ENCODE measurements at places on chromosomes 3 and 15. TPM values are rescaled to one million over a fixed set of nuclear protein-coding genes. Genes with fewer than 3 reads are reported as not detected.

DNA sequence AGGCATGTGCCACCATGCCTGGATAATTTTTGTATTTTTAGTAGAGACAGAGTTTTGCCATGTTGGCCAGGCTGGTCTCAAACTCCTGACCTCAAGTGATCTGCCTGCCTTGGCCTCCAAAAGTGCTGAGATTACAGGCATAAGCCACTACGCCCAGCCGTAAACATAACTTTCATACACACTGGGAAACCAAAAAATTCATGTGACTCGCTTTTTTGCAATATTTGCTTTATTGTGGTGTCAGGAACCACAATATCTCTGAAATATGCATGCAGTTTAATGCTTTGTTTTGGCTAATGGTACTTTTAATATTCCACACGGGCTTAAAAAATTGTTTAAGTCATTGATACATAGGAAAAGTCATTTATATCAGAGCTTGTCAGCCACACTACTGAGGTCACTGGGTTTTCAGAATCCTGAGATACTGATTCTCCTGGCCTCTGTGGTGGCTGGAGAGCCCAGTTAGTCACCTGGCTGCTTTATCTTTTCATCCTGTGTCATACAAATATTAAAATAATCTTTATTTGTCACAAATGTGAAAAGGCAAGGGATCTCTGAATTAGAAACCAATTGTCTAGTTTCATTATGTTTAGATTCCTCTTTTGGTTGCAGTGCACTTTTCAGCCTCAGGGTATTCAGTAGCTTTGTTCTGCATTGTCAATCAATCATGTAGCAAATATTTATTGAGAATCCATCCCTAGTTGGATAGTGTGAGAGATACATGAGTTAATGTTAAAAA is 10.0 kb downstream of the TMEM62 start:
- peaks cover 21% of the 10 kb centered on the region for H3K36me3 ChIP-seq
- H3K4me1 ChIP-seq = no peaks in the 10 kb centered on the region
- no peaks in the 10 kb centered on the region for H3K27me3 ChIP-seq
- H3K4me3 ChIP-seq = no peak overlapping the region
- no peak for DNase-seq

Gene TMEM45A
- 48.5 TPM for total RNA-seq

Gene KIF15
- 26.1 TPM for total RNA-seq

Gene INAFM2
- 101 TPM for total RNA-seq

Gene NEDD4
- total RNA-seq = 66.6 TPM

DNA sequence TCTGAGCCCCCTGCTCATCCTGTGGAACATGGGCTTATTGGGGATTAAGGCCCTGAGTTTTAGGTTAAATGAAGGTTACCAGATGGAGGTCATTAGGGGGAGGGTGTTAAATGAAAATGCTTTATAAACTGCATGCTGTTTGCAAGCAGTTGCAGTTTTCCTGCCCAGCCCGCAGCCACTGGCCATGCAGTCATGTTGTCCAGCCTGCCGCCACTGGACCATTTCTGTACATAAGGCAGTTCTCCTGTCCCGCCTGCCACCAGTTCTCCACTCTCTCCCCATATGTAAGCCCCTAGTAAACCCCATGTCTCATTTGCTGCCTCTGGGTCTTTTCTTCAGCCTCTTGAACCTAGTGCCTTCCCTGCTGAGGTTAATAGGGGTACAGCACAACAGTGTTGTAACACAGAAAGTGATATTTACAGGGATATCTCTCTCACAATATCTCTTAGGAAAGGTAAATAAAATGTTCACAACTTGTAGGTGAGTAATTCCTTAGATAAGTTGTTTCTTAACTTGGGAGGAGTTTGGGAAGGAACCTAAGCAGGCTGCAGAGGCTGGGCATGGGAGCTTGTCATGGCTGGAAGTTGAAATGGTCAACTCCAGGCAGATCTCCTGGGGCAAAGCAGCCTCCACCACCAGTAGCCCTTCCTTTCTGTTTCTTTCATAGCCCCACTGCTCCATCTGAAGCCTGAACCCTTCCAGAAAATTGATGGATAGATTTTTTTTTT is 148.2 kb downstream of the CMSS1 start:
- peaks cover 30% of the 10 kb centered on the region for H3K4me1 ChIP-seq
- no peak for DNase-seq
- no peaks in the 10 kb centered on the region for H3K27me3 ChIP-seq
- H3K36me3 ChIP-seq = no peaks in the 10 kb centered on the region
- H3K27ac ChIP-seq = no peak overlapping the region

GRCh38 chr3:68056556-68056955 is 402.1 kb upstream of the SUCLG2 start:
- H3K4me1 ChIP-seq = no peaks in the 10 kb centered on the region
- no peak overlapping the region for H3K4me3 ChIP-seq
- no peaks in the 10 kb centered on the region for H3K36me3 ChIP-seq
- H3K27me3 ChIP-seq = no peaks in the 10 kb centered on the region
- no peak overlapping the region for H3K27ac ChIP-seq
- no peak for DNase-seq

DNA sequence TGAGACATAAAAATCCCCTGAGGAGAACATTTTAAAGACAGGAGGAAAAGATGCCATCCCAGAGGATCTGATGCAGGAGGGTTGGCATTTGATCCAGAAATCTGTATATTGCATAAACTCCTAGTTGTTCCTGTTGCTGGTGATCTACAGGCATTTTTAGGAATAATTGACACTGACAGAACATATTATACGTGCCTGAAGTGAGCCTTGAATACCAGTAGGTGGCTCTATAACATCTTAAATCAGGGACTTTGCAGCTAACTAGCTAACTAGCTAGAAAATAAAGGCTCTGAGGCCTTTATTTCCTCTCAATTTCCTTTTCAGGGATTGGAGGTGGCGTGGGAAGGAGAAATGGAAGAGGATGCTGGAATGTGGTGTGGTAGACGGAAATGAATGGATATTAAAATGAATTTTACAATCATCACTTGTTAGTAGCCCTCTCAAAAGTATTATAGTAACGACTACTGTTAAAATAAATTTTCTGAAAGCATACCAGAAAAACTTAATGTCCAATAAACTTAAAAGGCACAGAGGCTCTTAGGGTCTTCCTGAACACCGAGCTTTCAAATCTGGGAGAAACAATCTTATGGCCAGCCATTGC is 73.8 kb upstream of the ZBED2 start:
- no peak overlapping the region for H3K4me3 ChIP-seq
- H3K36me3 ChIP-seq = no peaks in the 10 kb centered on the region
- H3K27ac ChIP-seq = peak overlapping the region; percentile 74
- no peaks in the 10 kb centered on the region for H3K27me3 ChIP-seq

GRCh38 chr3:38226273-38226672 is 39.3 kb upstream of the SLC22A13 start:
- DNase-seq = no peak
- H3K4me1 ChIP-seq = peaks cover 13% of the 10 kb centered on the region
- no peak overlapping the region for H3K4me3 ChIP-seq
- no peak overlapping the region for H3K27ac ChIP-seq
- H3K27me3 ChIP-seq = no peaks in the 10 kb centered on the region
- H3K36me3 ChIP-seq = peaks cover 70% of the 10 kb centered on the region

Gene TMEM266
- total RNA-seq = 0.21 TPM

- no peaks in the 10 kb centered on the region for H3K36me3 ChIP-seq
- DNase-seq = no peak
- H3K27me3 ChIP-seq = no peaks in the 10 kb centered on the region
- H3K4me3 ChIP-seq = no peak overlapping the region
- no peaks in the 10 kb centered on the region for H3K4me1 ChIP-seq
Measured at GRCh38 chr3:116051040-116051439, 394.2 kb downstream of the LSAMP start.

- H3K4me1 ChIP-seq = no peaks in the 10 kb centered on the region
- H3K27ac ChIP-seq = no peak overlapping the region
- no peaks in the 10 kb centered on the region for H3K36me3 ChIP-seq
- no peaks in the 10 kb centered on the region for H3K27me3 ChIP-seq
Measured at GRCh38 chr3:23254282-23254681, 51.2 kb downstream of the UBE2E2 start.

Gene MYZAP
- total RNA-seq = 0.72 TPM

Gene OXTR
- total RNA-seq = 5.3 TPM

Gene IL16
- not detected for total RNA-seq

DNA sequence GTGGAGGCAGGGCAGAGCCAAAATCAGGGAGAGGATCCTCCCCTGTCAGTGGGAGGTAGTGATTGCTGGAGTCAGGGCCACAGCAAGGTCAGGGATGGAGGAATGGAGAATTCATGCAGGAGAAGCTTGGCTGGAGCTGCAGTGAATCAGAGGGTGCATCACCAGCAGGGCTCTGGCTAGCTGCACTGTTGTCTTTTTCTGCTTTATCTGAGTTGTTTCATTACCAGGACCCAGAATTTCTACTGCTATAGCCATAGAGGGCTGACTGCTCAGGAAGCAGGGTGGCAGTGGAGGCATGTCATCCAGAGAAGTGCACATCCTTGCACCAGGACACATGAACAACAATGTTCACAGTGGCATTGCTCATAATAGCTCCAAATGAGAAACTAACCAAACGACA is 113.5 kb upstream of the GALNT15 start:
- H3K27ac ChIP-seq = peak overlapping the region; percentile 89
- H3K27me3 ChIP-seq = no peaks in the 10 kb centered on the region
- DNase-seq = no peak

- H3K27ac ChIP-seq = no peak overlapping the region
- H3K4me3 ChIP-seq = no peak overlapping the region
- H3K4me1 ChIP-seq = 0 out of 2 replicates have a peak, but pooled peaks cover 7% of the 10 kb centered on the region
- H3K36me3 ChIP-seq = no peaks in the 10 kb centered on the region
- H3K27me3 ChIP-seq = no peaks in the 10 kb centered on the region
Measured at GRCh38 chr15:66685638-66686150, 16.3 kb upstream of the SMAD6 start.

- peak overlapping the region; percentile 47 for H3K27ac ChIP-seq
- peaks cover 34% of the 10 kb centered on the region for H3K4me1 ChIP-seq
- peak; percentile 62 for DNase-seq
Measured at GRCh38 chr3:15292765-15293522, 39.4 kb downstream of the SH3BP5 start.

- no peaks in the 10 kb centered on the region for H3K4me1 ChIP-seq
- H3K36me3 ChIP-seq = no peaks in the 10 kb centered on the region
- DNase-seq = no peak
- no peaks in the 10 kb centered on the region for H3K27me3 ChIP-seq
Measured at GRCh38 chr3:112763258-112763657, 83.4 kb downstream of the CD200R1L start.

DNA sequence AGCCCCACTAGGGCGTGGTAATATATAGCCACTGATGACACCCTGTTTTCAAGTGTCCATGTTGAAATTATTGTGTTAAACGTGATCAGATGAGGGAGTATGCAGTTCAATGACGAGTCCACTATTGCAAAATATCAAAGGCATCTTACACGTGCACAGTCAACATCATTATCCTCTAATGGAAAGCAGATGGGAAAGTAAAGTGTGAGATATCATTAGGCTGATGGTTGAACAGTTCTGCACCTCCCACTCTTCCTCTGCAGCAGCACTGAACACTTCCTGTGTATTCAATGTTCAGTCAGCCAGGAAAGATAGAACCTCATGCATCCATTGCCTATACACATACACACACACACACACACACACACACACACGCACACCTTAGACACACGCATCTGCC is 431.8 kb upstream of the CCDC54 start:
- DNase-seq = no peak
- no peaks in the 10 kb centered on the region for H3K4me1 ChIP-seq
- no peaks in the 10 kb centered on the region for H3K36me3 ChIP-seq
- no peak overlapping the region for H3K4me3 ChIP-seq
- no peaks in the 10 kb centered on the region for H3K27me3 ChIP-seq
- no peak overlapping the region for H3K27ac ChIP-seq

DNA sequence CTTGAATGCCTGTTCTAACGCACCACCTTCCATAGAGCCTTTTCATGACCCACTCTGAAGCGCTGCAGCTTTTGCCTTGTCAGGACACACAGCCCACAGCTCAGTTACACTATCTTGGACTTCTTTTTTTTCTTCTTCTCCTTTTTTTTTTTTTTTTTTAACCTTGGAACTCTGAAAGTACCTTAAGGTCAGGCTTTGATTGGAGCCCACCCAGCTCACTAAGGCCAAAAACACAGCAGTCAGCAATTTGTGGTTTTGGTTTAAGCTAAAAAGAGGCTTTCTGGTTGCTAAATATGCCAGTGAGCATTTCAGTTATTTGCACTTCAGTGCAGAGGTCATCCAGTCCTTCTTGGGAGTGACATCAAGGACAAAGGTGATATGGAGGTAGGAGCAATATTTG is 1.7 kb downstream of the SLC25A20 start:
- DNase-seq = no peak
- no peak overlapping the region for H3K27ac ChIP-seq
- H3K4me3 ChIP-seq = no peak overlapping the region
- peaks cover 12% of the 10 kb centered on the region for H3K4me1 ChIP-seq
- H3K27me3 ChIP-seq = no peaks in the 10 kb centered on the region

Data from SJSA1 (cell line).